Cardiac septum (tissue), 1 donor: ENCODE measurements at places on chromosomes 16 and 17. TPM values are rescaled to one million over a fixed set of nuclear protein-coding genes. Genes with fewer than 3 reads are reported as not detected.

- DNase-seq, result no peak
Observed at GRCh38 chr17:59519132-59519531, 46.3 kb upstream of the DHX40 start.

DNA sequence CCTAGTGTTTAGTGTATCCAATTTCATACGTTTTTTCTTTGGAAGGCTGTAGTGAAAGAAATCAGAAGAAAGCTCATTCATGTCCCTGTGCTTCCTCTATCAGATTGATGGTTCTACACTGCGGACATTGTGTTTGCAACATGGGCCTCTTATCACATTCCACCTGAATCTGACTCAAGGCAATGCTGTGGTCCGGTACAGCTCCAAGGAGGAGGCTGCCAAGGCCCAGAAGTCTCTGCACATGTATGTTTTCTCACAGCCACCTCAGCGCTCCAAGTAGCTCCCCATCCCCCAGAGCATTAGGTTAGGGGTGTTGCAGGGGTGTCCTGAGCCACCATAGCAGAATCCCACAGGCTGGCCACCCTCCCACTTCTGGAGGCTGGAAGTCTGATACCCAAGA is 25.2 kb downstream of the TMC6 start:
- no peak for DNase-seq

DNA sequence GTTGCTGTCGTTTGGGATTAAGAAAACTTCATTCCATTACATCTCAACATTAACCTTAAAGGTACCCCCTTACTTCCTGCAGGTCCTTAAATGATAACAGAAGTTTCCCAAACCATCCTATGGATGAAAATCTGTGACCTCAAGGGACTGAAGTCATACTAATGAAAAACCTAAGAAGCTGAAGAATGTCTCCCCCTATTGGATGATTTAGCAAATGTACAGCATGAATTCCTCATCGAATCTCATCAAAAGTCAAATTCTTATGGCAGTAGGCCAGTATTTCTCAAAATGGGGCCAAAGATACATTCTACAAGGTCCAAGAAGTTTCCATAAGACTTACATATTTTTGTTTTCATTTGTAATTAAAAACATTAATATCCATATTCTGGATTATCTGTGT is 13.5 kb downstream of the SCO1 start:
- DNase-seq, result no peak

DNA sequence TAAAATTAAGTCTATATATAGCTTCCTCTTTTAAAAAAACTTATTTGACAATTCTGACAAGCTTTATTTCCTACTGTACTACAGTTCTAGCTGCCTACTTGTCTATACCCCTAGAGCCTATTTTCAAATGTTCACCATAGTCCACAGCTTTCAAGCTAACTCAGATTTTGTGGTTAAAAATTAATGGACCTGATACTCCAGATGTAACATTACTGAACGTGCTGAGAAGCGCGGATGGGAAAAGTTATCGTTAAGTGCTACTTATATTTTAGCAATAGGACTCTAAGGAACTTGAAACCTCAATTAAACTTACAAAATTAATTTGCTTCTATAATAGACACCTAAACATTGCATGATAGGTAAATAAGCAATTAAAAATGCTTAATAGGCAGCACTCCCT is 31.2 kb downstream of the GNA13 start:
- no peak for DNase-seq

- no peak for DNase-seq
Observed at GRCh38 chr16:69193855-69194254, 6.9 kb downstream of the SNTB2 start.

DNA sequence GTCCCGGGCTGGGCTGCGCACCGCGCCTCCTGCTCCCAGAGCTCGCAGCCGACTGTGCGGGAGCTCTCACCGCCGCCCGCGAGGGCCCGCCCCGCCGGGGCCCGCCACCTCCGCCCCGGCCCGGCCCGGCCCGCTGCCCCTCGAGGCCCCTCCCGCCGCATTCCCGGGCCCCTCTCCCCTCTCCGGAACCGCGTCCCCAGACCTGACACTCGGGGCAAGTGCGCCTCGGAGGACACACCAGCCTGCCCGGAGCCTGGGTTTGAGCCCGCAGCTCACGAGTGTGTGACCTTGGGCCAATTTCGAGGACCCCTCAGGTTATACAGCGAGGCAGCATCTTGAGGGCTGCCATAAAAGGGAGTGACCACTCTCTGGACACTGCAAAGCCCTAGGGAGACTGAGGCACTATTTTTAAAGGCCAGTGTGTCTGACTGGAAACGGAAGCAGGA is 2.0 kb upstream of the GRIN2C start:
- DNase-seq, result no peak

- no peak for DNase-seq
Observed at GRCh38 chr17:79028496-79029326, 4.7 kb downstream of the C1QTNF1 start.

The ZP2 gene
- not detected for total RNA-seq

The KRTAP3-2 gene
- not detected for total RNA-seq

The RNF222 gene
- total RNA-seq, result not detected

The NUDT7 gene
- 46.8 TPM for total RNA-seq

The PRR11 gene
- total RNA-seq, result 0.78 TPM

The HEATR9 gene
- total RNA-seq, result not detected

The DUS1L gene
- 47.6 TPM for total RNA-seq
